Gastroesophageal sphincter (tissue), 4 donors: ENCODE measurements at places on chromosomes 16 and 17. TPM values are rescaled to one million over a fixed set of nuclear protein-coding genes. Genes with fewer than 3 reads are reported as not detected.
A peak's percentile ranks its signal among the peaks of the same experiment; 100 is the strongest.

- ATAC-seq: no peak
Observed at GRCh38 chr17:58960068-58960467, 146.6 kb downstream of the TRIM37 start.

GRCh38 chr17:75428543-75429469, 23.3 kb upstream of the GRB2 start:
- peak; percentile 54 for ATAC-seq

- no peak for ATAC-seq
Observed at GRCh38 chr16:30924076-30924912, 922 bp downstream of the FBXL19 start.

GGA3 gene
- total RNA-seq: 24.4 TPM
